Large intestine (tissue), 12 donors: ENCODE measurements at places on chromosomes 3 and 15. TPM values are rescaled to one million over a fixed set of nuclear protein-coding genes. Genes with fewer than 3 reads are reported as not detected.
A peak's percentile ranks its signal among the peaks of the same experiment; 100 is the strongest.

The MORC1 gene
- polyA plus RNA-seq, result 0.01 TPM

The TNFSF10 gene
- 124 TPM for polyA plus RNA-seq

The CCK gene
- 119 TPM for polyA plus RNA-seq

GRCh38 chr3:1532935-1533606, 440.2 kb downstream of the CNTN6 start:
- H3K36me3 ChIP-seq, result no peaks in the 10 kb centered on the region
- no peak overlapping the region for H3K4me3 ChIP-seq
- no peak for DNase-seq

DNA sequence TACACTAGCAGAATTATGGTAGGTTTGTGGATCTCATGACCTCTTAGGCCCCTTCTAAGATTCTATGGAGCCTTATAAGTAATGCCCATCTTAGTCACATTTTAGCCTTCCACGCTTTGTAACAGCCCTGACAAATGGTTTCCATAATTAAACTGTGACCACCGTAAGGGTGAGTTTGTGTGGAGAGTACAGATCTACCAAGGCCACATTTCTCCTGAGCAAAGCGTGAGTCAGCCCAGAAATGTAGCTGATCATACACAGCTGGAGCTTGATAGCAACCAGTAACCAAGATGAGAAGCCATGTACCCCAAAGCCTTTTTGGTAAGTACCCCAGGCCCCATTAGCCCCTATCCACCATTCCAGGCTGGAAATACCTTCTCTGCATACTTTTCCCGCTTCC, 31.7 kb downstream of the CHAC1 start:
- DNase-seq, result no peak
- no peak overlapping the region for H3K4me3 ChIP-seq
- H3K36me3 ChIP-seq, result peaks cover 79% of the 10 kb centered on the region
- no peaks in the 10 kb centered on the region for H3K27me3 ChIP-seq
- no peak overlapping the region for H3K27ac ChIP-seq

DNA sequence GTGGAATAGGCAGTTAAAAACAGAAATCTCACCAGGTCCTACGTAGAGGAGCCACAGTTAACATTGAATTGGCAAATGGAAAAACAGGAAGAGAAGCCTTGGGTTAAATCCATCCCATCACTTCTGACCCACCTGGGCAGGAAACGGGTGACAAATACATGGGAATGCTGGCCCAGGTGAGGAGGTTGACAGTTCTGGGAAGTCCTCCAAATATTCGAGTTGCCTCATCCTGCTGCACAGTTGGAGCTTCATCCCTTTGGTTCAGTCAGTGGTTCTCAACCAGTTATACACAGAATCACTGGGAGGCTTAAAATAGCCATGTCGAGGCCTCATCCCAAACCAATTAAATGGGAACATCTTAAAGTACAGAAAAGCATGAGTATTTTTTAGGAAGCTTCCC, 5.3 kb downstream of the MYZAP start:
- no peaks in the 10 kb centered on the region for H3K36me3 ChIP-seq
- H3K4me3 ChIP-seq, result no peak overlapping the region
- DNase-seq, result no peak
- peaks cover 54% of the 10 kb centered on the region for H3K4me1 ChIP-seq
- H3K27me3 ChIP-seq, result no peaks in the 10 kb centered on the region
- H3K27ac ChIP-seq, result no peak overlapping the region

- no peak overlapping the region for H3K27ac ChIP-seq
- no peaks in the 10 kb centered on the region for H3K27me3 ChIP-seq
- no peak overlapping the region for H3K4me3 ChIP-seq
Measured at GRCh38 chr3:14689247-14689980, 14.5 kb downstream of the C3orf20 start.

DNA sequence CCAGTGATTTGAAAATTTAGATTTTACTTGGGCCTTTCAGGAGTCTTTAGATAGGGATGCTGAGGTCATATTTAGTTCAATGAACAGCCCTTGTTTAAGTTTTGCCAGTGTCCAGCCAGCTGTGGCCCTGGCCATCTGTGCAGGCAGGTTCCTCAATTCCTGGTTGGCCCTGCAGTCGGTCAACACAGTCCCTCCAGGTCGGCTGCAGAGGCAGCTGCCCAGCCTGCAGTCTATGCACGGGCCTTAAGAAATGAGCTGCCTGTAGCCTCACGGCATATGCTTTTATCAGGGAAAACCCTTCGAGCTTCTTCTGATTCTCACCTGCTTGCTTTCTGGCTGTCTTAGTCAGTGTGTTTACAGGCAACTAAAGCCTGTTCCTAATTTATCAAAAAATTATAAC, 199.2 kb upstream of the TPM1 start:
- H3K27me3 ChIP-seq, result no peaks in the 10 kb centered on the region
- no peak for DNase-seq
- no peak overlapping the region for H3K4me3 ChIP-seq
- peaks cover 52% of the 10 kb centered on the region for H3K36me3 ChIP-seq

DNA sequence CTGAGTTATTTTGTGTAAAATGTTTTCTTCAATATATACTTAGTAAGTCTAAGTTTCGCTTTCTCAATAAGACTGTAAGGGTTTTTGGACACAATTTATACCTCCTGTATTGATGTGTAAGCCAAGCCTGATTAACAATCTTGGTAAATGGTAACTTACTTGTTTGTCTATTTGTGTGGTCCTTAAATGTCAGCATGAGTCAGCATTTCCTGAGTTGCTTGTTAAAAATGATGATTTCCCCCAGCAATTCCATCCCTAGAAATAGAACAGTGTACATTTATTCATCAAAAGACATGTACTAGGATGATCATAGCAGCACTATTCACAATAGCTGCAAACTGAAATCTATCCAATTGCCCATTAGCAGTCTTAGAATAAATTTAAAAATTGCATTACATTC, 53.4 kb upstream of the LRIG1 start:
- H3K36me3 ChIP-seq, result no peaks in the 10 kb centered on the region
- no peaks in the 10 kb centered on the region for H3K27me3 ChIP-seq
- H3K4me1 ChIP-seq, result no peaks in the 10 kb centered on the region
- H3K4me3 ChIP-seq, result no peak overlapping the region
- H3K27ac ChIP-seq, result no peak overlapping the region

- no peaks in the 10 kb centered on the region for H3K4me1 ChIP-seq
- H3K27me3 ChIP-seq, result no peaks in the 10 kb centered on the region
- no peak for DNase-seq
Measured at GRCh38 chr15:36527235-36528162, 51.9 kb upstream of the CDIN1 start.

DNA sequence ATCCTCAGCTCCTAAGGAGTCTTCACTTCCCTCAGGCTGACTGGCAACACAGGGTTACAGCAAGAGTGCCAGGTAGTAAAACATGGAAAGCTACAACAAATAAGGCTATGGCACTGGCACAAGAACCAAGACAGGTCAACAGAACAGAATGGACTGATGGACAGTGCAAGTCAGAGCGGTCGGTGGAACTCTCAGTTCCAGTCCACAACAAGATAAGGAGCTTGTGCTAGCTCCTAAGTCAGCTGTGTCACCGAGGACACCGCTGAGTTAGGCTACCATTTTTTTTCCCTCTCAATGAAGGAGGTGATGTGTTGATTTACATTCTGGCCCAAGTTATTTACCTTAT, 55.9 kb upstream of the LIMD1 start:
- H3K27ac ChIP-seq, result no peak overlapping the region
- H3K36me3 ChIP-seq, result peaks cover 24% of the 10 kb centered on the region
- no peak overlapping the region for H3K4me3 ChIP-seq
- DNase-seq, result no peak

DNA sequence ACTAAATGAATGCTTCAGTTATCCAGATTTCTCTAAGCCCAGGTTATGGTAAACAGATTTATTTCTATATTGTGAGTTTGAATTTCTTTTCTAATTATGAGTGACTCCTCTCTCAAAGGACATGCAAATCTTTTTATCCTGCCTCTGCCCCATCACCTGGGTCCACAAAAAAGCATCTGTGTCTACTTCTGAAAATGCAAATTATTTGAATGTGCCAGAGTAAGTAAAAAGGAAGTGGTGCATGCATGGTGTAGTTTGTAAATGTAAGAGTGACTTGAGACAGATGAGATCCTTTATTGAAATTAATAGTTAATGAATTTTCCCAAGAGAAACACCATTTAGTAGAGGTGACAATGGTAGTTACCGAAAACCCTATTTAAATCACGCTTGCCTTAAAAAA, 26.9 kb downstream of the MCTP2 start:
- no peak overlapping the region for H3K27ac ChIP-seq
- no peaks in the 10 kb centered on the region for H3K27me3 ChIP-seq
- H3K4me1 ChIP-seq, result peaks cover 9% of the 10 kb centered on the region
- no peaks in the 10 kb centered on the region for H3K36me3 ChIP-seq
- no peak for DNase-seq

DNA sequence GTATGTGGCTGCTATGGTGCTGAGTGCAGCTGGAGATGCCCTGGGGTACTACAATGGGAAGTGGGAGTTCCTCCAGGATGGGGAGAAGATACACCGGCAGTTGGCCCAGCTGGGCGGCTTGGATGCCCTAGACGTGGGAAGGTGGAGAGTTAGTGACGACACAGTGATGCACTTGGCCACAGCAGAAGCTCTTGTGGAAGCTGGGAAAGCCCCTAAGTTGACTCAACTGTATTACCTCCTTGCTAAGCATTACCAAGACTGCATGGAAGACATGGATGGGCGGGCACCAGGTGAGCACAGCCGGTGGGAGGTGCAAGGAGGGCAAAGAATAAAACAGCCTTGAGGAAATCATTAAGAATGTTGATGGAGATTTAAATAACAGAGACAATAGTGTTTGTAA, 2.9 kb downstream of the ADPRH start:
- H3K27ac ChIP-seq, result no peak overlapping the region
- no peaks in the 10 kb centered on the region for H3K27me3 ChIP-seq
- no peak for DNase-seq
- peaks cover 2% of the 10 kb centered on the region for H3K36me3 ChIP-seq

DNA sequence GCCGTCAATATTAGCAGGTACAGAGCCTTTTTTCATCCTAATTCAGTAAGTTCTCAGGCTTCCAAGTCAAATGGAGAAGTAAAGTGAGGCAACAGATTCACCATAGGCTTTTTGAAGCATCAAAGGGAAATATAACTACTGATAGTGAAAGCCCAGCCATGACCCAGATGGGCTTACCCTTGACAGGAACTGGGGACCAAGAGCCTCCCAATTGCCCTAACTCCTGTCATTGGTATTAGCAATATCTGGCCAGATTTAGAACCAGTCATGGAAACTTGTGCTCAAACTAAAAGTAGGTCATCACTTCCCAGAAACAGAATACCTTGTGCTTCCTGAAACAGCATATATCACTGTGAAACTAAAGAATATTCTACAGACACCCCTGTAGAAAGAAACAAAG, 33.0 kb downstream of the NME9 start:
- H3K4me3 ChIP-seq, result no peak overlapping the region
- no peak overlapping the region for H3K27ac ChIP-seq
- DNase-seq, result no peak
- no peaks in the 10 kb centered on the region for H3K27me3 ChIP-seq

GRCh38 chr3:30227571-30228301, 378.7 kb upstream of the TGFBR2 start:
- H3K36me3 ChIP-seq, result no peaks in the 10 kb centered on the region
- peaks cover 5% of the 10 kb centered on the region for H3K4me1 ChIP-seq
- no peak overlapping the region for H3K4me3 ChIP-seq
- DNase-seq, result peak; percentile 61
- no peaks in the 10 kb centered on the region for H3K27me3 ChIP-seq

GRCh38 chr3:43181202-43181821, 75.4 kb upstream of the POMGNT2 start:
- DNase-seq, result no peak
- peaks cover 34% of the 10 kb centered on the region for H3K4me1 ChIP-seq
- H3K4me3 ChIP-seq, result no peak overlapping the region
- no peaks in the 10 kb centered on the region for H3K27me3 ChIP-seq
- peak overlapping the region; percentile 92 for H3K27ac ChIP-seq

GRCh38 chr15:72751751-72752455, 31.7 kb downstream of the ADPGK start:
- no peaks in the 10 kb centered on the region for H3K4me1 ChIP-seq
- H3K27ac ChIP-seq, result no peak overlapping the region
- DNase-seq, result no peak
- H3K27me3 ChIP-seq, result no peaks in the 10 kb centered on the region

DNA sequence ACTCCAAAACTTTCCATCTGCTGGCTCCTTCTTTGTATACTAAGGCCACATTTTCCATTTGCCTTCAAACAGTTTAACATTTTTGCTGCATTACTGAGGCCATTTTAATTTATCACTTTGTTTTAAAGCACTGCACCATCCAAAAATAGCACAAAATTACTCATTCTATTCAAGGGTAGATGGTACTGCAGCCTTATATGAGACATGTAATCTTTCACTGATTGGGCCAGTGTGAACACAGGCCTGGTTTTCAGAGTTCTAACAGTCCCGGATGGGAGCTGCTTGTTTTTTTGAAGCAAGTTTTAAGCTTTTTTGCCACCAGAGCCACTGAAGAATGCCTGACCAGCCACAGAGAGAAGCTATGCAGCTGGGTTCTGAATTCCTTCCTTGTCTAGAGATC, 172.3 kb upstream of the TSC22D2 start:
- peak; percentile 30 for DNase-seq
- no peak overlapping the region for H3K4me3 ChIP-seq
- no peaks in the 10 kb centered on the region for H3K27me3 ChIP-seq
- peaks cover 12% of the 10 kb centered on the region for H3K4me1 ChIP-seq
- peak overlapping the region; percentile 13 for H3K27ac ChIP-seq

GRCh38 chr15:62545467-62546227, 380.6 kb upstream of the C2CD4B start:
- no peak overlapping the region for H3K4me3 ChIP-seq
- no peaks in the 10 kb centered on the region for H3K36me3 ChIP-seq
- DNase-seq, result no peak
- H3K27ac ChIP-seq, result no peak overlapping the region
- H3K27me3 ChIP-seq, result no peaks in the 10 kb centered on the region
